ENCODE measurements at places on chromosomes 5 and 9.

DNA sequence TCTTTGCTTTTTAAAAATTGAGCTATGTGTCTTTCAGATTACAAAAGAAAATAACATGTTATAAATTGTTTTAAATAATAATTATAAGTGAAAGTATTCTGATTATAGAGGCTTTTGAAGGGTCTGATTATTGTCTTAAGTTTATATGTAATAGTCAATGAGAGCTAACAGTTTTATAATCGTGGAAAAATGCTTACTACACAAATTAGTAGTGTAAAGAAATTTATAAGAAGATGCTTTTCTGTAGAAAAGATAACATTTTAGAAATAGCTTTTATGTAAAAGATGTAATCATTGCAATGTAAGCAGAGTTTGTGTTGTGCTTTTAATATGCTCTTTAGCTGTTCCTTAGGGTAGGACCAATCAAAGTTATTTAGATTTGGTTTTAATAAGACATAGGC is 18.6 kb downstream of the RBM27 start:
- no peak for DNase-seq

GRCh38 chr5:155943516-155944407 is 383.2 kb upstream of the SGCD start:
- peak; percentile 3 for DNase-seq

- no peak for DNase-seq
Measured at GRCh38 chr5:1139331-1140170, 27.7 kb upstream of the SLC12A7 start.

DNA sequence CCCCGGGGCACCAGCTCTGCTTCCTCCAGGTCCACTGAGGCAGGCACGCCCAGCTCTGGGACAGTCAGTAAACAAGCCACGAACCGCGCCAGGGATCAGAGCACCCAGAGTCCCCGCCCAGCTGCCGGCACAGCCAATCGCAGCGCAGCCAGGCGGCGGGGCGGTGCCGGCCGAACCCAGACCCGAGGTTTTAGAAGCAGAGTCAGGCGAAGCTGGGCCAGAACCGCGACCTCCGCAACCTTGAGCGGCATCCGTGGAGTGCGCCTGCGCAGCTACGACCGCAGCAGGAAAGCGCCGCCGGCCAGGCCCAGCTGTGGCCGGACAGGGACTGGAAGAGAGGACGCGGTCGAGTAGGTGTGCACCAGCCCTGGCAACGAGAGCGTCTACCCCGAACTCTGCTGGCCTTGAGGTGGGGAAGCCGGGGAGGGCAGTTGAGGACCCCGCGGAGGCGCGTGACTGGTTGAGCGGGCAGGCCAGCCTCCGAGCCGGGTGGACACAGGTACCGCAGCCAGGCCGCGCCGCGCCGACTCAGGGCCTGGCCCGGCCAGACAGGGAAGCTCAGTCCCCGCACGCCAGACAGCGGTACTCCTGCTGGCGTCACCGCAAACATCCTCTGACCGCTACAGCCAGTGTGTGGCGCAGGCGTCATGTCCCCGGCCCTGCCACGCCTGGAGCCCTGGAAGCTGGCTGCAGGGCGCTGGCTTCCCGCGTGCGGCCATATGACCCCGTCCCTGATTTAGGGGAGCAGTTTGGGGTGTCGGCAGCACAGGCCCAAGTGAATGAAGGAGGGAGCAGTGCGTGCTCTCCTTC is at the start of gene CTSL:
TSS of gene CTSL (plus strand) at position 220 of the 810 bp plus-strand sequence. CDS start 1,485 bp downstream, outside the sequence.
- peak; percentile 72 for DNase-seq

GRCh38 chr9:110650991-110651411 is 17.6 kb upstream of the MUSK start:
- peak; percentile 92 for DNase-seq

GRCh38 chr5:113061846-113062780 is 85.5 kb downstream of the DCP2 start:
- DNase-seq, result peak; percentile 36

GRCh38 chr9:74753650-74754049 is 134.1 kb downstream of the TRPM6 start:
- no peak for DNase-seq

DNA sequence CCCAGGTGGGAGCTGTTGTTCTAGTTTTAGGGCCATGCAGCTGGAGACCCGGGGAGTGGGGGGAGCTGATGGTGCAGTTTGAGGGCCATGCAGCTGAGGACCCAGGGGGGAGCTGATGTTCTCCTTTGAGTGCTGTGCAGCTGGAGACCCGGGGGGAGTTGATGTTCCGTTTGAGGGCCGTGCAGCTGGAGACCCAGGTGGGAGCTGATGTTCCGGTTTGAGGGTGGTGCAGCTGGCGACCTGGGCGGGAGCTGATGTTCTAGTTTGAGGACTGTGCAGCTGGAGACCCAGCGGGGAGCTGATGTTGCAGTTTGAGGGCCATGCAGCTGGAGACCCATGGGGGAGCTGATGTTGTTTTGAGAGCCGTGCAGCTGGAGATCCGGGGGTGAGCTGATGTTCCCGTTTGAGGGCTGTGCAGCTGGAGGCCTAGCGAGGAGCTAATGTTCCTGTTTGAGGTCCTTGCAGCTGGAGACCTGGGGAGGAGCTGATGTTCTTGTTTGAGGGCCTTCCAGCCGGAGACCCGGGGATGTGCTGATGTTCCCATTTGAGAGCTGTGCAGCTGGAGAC is 14.6 kb downstream of the PDCD6 start:
- DNase-seq, result no peak

GRCh38 chr9:77018969-77019235 is 553 bp upstream of the FOXB2 start:
- no peak for DNase-seq

GRCh38 chr9:114827641-114828302 is 21.9 kb upstream of the TNFSF15 start:
- no peak for DNase-seq

- no peak for DNase-seq
Measured at GRCh38 chr5:145437627-145438026, 397.5 kb downstream of the PRELID2 start.

GRCh38 chr9:14312719-14313377 is 1.1 kb downstream of the NFIB start:
- DNase-seq, result peak; percentile 11

GRCh38 chr5:128632264-128632663 is 94.2 kb upstream of the FBN2 start:
- peak; percentile 22 for DNase-seq

- DNase-seq, result peak; percentile 66
Measured at GRCh38 chr5:149636861-149637246, 55.6 kb downstream of the ARHGEF37 start.

- no peak for DNase-seq
Measured at GRCh38 chr9:109475526-109475925, 22.6 kb downstream of the PTPN3 start.

GRCh38 chr9:136245219-136246150 is at the start of gene QSOX2:
Gene QSOX2, minus strand, starts transcription at chr9:136245812. Its CDS starts 9 bp downstream, at chr9:136245803.
- DNase-seq, result peak; percentile 57

- no peak for DNase-seq
Measured at GRCh38 chr9:136163248-136163850, 41.6 kb downstream of the LHX3 start.

- no peak for DNase-seq
Measured at GRCh38 chr9:131704141-131704983, 35.5 kb downstream of the RAPGEF1 start.

DNA sequence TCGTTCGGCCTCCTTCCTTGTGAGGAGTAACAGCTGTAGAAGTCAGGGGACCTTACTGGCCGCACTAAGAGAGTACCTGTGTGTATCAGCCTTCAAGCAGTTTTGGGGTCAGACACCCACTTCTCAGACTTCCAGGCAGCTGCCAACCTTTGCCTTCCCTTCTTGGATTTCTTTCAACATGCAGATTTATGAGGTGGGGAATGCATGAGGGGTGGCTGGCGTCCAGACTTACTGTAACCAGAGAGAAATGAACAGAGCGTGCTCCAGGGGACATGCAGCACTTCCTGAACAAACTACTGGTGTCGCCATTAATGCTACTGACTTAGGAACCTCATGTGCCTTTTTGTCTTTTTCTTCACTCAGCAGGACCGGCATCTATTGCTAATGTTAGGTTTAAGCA is 46.7 kb downstream of the INSYN2B start:
- DNase-seq, result no peak

DNA sequence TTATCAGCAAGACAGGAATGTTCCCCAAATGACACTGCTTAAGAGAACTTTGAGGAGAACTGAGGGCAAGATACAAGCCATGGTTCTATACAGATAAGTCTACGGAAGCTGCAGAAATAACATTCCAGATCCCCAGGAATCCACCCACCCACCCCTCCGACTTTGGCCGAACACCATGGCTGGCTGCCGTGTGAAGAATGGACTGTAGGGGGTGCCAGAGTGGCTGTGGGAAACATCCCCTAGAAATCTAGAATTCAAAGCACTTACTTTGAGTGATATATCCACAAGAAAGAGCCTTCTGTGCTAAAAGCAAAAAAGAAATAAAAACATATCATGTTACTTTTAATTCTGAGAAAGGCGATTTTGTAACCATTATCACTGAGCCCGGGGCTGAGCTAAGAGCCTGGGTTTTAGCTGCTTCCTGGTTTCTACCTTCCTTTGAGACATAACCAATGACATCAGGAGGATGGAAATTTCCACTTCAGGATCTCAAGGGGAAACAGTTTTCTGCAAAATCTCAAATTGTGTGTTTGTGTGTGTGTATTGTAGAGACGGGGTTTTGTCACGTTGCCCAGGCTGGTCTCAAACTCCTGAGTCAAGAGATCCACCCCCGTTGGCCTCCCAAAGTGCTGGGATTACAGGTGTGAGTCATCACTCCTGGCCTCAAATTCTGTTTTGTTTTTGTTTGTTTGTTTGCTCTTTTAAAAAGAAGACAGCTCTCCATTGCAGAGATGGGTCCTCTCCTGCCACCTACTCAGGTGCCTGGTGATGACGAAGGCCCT is 36.4 kb downstream of the GGTA1 start:
- peak; percentile 69 for DNase-seq

GRCh38 chr5:93221-93980 is 1.4 kb downstream of the PLEKHG4B start:
- no peak for DNase-seq

DNA sequence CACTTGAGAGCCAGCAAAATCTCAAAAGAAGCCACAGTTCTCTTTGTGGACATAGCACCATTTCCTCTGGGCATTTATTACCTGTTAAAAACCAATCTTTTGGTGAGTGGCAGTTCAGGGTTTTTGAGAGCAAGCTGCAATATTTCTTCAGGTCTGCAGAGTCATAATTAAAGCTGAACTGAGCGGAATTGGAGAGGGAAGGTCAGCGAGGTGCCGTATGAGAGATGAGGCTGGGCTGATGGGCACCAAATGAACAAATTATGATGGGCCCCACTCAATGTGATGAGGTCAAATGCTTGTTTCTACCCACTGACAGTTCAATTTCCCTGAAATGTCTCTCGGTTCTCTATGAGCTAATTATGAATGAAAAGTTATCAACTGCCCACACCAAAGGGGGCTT is 231.9 kb downstream of the AP3B1 start:
- no peak for DNase-seq

DNA sequence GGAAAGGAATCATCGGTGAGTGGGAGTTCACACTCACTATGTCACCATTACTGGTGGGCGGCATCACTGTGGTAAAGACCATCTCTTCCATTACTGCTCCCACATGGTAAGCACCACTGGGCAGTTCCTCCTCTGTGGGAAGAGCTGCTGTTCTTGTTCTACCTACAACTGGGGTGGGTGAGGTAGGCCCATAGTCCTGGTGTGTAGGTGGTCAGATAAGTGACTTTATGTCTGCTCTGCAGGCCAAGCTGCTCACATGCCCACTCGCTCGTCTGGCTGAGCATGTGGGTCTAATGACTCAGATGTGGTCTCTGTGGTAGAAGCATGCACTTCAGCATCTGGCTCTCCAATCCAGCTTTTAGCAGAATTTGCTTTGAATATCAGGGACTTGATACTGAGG is 82.9 kb downstream of the TMEM215 start:
- no peak for DNase-seq

- DNase-seq, result no peak
Measured at GRCh38 chr5:175595905-175596304, 62.0 kb upstream of the HRH2 start.

GRCh38 chr9:137044502-137045177 is 1.3 kb downstream of the NPDC1 start:
- no peak for DNase-seq

DNA sequence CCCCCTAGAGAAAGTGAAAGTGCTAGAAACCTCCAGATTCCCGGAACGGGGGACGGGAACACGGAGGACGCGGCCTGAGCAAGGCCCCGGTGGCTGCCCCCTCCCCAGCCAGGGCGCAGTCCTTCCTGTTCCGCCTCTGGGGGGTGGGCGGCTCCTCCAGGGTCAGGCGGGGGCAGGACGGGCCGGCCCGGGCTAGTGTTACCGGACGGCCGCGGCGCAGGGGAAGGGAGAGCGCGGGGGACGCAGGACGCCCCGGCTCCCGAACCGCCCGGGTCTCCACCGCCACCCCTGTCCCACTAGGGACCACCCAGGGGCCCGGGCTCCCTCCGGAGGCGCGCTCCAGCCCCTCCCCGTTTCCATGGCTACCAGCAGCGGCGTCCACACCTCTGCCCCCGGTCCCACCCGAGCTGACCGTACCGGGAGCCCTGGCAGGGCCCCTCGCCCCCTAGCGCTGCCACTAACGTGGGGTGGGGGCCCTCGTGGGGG is 579 bp downstream of the SLC12A7 start:
- no peak for DNase-seq

DNA sequence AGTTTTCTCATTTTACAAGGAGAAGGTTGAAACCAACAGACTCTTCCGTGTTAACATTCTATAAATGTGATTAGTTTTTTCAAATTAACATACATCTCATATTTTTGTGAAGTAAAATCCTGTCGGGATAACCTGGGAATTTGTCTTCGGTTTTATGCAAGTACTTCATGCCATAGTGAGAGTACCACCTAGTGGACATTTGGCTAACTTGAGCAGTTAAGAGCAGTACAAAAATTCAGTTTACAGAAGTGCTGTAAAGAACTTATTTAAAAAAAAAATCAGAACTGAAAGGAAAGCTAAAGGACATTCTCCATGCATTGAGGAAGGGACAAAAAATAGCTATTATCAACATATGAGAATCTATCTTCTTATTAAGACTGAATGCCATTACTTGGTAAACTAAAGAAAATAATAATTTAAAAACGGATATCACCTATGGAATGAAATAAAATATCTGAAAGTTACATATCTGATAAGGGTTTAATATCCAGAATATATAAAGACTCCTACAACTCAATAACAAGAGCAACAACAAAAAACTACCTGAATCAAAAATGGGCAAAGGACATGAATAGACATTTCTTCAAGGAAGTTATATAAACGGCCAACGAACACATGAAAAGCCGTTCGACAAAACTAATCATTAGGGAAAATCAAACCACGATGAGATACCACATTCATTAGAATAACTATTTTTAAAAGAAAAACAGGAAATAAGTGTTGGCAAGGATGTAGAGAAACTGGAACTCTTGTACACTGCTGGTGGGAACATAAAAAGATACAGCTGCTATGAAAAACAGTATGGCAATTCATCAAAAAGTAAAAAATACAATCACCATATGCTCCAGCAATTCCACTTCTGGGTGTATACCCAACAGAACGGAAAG is 117.0 kb upstream of the GNA14 start:
- peak; percentile 42 for DNase-seq

DNA sequence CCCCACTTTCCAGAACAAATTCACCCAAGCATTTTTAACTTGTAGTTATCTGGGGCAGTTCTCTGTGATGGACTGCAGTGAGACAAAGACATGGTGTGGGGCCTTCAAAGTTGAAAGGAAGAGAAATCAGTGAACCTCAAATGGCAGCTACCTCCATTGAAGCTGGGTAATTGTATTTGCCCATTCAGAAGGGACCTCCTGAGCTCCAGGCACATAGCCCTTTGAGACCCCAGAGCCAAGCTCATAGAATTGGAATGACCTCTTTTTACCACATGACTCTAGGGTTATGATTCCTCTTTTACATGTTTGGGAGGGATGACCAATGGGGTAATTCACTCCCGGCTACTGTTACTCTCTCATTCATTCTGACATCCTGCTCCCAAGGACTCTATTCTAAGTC is 368.4 kb upstream of the ITGA1 start:
- no peak for DNase-seq
